Stimulated activated CD4-positive, alpha-beta T cell treated with anti-CD3 and anti-CD28 coated beads, Interleukin-4, amount 100 ng/mL, for 1 hour (primary cell): ENCODE measurements at places on chromosomes 2 and 18.

DNA sequence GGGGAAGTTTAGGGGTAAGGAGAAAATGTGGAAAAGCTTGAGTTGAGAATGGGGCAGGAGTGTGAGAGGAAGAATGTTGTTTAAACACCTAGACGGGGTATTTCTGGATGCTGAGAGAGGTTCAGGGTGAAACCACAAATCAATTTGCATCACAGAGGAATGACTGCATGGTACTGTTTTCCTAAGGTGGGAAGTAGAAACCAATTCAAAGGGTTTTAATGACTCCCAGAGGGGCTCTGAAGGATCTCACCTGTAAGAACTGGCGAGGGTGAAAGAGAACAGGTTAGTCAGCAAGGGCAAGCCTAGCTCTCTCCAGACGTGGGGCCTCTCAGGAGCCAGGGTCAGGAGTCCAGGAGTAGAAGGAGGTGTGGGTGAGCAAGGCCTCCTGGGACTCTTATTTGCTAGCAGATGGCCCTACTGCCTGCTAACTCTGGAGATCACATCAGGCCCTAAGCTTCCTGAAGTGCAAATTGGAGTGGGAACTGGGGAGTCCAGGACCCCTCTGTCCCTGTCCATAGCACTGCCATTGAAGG lies 133.0 kb upstream of the CELF4 start:
- no peak for DNase-seq

DNA sequence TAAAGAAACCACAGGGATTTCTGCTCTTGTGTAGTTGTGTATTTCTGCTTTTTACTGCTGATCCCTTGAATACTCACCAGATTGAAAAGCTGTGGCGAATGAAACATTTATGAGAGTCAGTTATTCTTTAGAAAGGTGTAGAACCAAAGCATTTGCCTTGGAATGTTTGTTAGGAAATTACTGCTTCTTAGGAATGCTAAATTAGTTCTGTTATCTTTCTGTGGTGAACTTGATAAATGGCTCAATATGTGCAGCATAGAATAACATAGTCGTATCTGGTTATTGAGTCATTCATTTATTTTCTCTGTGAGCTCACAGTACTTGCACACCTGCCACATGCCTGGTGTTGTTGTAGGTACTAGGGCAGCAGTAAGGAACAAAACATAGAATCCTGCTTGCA lies 57.0 kb upstream of the FAM237A start:
- DNase-seq = no peak

DNA sequence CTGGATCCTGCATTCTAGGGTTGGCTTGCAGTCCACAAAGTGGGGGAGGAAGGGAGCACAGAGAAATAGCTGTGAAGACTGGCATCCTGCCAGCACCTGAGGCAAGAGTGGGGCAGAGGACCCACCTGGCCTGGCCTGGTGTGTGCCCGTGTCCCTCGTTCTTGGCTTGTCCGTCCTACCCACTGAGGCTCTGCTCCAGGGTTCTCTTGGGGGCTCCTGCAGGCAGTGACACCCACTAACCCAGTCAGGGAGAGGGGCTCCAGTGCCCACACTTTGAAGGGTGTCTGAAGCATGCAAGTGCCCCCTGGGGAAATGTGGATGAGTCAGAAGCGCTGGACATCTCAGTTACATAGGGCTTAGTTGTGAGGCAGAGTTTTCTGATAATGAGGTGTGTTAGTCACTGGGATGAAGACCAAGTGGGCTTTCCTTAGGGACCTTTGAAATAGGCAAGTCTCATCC lies 79.4 kb downstream of the SLC4A3 start:
- no peak for DNase-seq

DNA sequence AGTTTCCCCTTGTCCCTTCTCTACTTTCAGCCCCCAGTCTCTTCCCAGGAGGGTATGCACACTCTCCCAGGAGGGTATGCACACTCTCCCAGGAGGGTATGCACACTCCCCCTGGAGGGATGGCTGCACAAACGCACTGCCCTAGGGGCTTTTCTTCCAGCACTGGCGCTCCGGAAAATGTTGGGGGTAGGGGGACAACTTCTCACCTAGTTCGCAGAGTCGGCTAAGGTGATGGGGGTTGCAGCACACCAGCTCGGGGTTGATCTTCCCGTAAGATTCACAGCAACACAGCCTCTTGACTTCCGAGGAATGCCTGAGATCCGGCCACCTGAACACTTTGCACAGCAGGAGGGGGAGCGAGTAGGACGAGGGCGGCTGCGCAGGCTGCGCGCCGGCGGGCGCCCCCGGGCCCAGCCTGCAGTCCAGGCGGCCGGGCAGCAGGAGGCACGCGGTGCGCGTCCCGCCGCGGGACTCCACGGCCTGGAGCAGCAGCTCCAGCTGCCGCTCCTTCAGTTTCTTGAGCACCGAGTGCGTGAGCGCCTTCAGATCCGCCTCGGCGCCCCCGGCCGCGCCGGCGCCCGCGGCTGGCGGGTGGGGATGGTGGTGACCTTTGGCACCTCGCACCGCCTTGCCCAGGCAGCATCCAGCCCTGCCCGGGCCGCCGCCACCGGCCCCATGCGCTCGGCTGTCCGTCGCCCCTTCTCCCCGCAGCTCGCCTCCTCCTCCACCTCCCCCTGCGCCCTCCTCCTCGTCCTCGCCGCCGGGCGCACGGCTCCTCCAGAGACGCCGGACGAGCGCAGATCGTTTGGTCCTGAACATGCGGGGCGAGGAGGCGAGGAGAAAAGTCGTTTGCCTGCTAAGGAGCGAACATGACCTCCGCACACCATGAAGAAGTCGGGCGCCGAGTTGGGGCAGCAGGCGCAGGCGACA lies 894 bp downstream of the SMAD7 start:
- peak; percentile 29 for DNase-seq

- DNase-seq = no peak
These were observed 14.1 kb downstream of the DCTN1 start for GRCh38 chr2:74366036-74366435.
